ENCODE measurements at places on chromosomes 6 and 20.

DNA sequence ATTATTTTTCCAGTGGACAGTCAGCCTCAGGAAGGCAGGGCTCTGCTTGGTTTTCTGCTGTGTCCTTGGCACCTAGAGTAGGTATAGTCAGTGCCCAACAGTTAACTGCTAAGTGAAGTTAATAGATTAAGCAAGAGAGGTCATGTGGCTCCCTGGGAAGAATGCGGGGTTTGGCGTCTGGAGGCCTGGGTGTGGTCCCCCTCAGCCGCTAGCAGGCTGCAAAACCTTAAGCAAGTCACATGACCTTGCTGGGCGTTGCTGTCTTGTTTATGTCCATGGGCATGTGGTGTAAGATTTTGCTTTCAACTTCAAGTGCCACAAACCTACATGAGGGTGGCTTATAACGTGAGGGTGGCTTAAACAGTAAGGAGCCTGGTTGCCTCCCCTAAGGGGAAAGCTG lies 75.5 kb upstream of the SCP2D1 start:
- no peak for DNase-seq

GRCh38 chr6:84769306-84769705 lies 4.9 kb upstream of the TBX18 start:
- no peak for DNase-seq

GRCh38 chr6:44529146-44529905 lies 141.8 kb downstream of the CDC5L start:
- no peak for DNase-seq

- no peak for DNase-seq
Measured at GRCh38 chr6:87672641-87673040, 29.4 kb downstream of the AKIRIN2 start.

GRCh38 chr20:8385247-8385646 lies 253.2 kb downstream of the PLCB1 start:
- DNase-seq = no peak

DNA sequence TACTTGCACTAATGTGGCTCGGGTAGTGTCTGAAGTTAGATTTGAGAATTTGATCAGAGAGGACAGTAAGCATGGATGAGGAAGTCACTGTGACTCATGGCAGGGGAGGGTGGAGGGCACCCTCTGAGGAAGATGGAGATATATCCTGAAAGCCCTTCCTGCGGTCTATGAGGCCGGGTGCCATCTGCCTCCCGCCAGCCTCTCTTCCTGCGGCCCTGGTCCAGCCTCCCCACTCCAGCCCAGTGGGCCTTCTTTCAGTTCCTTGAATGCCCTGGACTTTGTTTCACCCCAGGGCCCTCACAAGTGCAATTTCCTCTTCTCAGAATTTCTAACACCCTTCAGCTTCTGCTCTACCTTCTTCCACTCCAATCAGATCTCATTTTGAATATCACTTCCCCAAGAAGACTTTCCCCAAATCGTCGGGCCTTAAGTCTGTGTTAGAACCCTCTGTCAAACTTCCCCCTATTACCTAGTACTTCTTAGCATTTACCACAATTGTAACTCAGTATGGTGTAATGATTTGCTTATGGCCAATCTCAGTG lies 20.2 kb upstream of the TNFAIP3 start:
- DNase-seq = peak; percentile 27

GRCh38 chr20:42756991-42757390 lies 432.7 kb downstream of the PTPRT start:
- no peak for DNase-seq

- no peak for DNase-seq
Measured at GRCh38 chr20:36183155-36183944, 28.8 kb downstream of the EPB41L1 start.

DNA sequence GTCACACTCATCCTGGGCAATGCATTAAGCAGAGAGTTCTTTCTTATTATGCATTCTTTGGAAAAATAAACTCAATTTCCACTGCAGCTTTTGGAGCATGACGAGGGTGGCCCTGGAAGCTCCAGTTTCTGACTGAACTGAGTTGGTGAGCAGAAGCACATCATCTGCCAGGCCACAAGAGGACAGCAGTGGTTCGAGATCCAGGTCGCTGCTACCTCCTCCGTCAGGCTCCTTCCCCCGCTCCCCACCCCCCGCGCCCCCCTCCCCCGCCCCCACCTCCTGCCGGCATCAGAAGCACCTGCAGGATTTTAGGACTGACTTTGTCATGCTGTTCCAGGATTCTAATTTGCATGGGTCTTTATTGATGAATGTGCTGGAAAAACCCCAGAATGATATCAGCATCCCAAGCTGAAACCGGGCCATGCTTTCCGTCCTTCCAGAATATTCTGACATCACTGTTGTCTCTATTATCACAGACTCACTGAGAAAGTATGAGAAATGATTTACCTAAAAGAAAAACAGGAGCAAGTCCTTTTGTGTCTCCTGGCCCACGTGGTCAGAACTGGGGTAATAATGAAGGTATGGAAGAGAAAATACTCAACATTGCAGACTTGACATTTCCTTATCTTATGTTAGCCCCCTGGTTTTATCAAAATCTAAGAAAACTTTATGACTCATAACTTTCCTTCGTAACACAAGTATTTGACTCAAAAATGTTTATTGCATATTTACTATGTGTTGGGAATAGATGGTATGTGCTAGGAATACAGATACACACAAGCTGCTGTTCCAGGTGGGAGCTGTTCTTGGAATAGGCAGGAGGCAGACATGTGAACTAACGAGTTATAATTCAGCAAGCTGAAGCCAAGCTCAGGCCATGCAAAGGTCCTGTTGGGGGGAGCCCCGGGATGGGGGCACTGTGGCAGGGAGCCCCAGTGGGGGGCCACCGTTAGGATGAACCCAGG lies 220.2 kb upstream of the EXOC2 start:
- DNase-seq = no peak

DNA sequence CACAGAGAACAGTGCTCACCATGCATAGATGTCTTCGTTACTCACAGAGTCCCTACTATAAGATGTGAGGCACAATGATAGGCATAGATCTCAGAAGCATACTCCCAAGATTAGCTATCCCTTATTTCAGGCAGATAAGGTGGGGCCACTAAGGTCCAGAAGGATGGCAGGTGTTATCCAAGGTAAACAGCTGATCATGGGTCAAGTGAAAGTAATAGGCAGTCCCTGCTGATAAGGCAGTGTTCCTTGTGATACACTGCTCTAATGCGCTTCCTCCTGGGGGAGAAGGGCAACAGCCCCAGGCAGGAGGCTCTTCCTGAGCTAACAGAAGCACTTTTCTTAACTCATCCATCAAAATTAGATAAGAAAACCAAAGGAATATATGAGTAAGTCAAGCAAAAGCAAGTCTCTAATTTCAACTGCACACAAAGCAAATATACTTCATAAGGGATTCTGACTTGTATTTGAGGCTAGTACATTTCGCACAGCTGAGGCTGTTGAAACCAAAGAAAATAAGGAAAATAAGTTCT lies 42.2 kb downstream of the METTL24 start:
- DNase-seq = no peak

DNA sequence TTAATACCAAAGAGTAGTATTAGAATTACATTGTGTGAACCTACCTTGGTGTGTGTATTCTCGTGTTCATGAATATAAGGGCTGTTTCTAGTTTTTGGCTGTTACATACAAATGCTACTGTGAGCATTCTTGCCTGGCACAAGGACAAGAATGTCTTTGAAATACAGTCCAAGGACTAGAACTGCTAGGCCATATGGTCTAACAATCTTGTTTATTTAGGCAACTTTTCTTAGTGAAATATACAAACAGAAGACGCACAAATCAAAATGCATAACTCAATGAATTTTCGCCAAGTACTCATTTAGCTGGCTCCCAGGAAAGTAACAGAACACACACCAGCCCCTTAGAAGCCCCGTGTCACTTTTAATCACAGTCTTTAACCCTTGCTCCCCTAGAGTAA lies 28.5 kb downstream of the KDM1B start:
- DNase-seq = no peak

GRCh38 chr6:17703256-17703694 lies 3.5 kb downstream of the NUP153 start:
- DNase-seq = no peak

GRCh38 chr20:210809-211502 lies 16.1 kb upstream of the DEFB129 start:
- DNase-seq = no peak

GRCh38 chr6:111032484-111033140 lies 50.8 kb downstream of the RPF2 start:
- no peak for DNase-seq

DNA sequence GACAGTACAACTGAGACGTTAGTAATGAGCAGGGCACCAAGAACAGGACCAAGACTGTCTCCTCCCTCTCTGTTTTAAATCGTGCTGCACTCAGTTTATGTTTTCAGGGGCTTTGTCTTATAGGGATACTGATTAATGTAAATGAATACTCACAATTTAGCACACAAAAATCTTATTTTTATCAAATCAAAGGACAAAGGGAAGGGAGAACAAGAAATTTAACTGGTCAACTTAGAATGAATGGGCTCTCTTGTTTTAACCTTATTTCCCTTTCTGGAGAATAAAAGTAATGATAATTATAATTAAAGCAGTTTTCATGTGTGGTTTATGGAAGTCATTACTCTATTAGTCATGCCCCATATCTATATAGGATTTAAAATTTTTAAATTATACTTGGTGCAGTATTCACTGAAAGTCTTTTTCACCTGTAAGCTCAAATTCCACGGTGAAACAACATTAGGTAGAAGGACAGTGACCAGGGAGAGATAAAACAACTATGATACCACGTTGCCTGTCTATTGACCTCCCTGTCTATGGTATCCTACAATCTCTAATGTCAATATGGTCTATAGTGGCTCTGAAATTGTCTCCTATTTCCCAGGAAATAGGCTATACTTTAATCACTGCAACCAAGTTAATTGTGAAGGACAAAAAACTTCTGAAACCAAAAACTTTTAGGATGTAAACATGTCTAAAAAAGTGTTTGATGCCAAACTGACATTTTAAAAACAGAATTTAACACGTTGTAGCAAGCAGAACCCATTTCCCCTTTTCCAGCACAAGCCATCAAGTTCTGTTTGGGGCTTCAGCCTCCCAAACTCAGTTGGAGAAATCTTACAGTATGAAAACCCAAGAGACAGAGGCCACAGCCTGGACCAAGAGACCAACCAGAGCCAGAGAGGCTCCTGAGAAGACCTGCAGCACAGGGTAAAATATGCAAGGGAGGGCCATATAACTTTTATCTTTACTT lies 15.0 kb downstream of the ELOVL5 start:
- no peak for DNase-seq

DNA sequence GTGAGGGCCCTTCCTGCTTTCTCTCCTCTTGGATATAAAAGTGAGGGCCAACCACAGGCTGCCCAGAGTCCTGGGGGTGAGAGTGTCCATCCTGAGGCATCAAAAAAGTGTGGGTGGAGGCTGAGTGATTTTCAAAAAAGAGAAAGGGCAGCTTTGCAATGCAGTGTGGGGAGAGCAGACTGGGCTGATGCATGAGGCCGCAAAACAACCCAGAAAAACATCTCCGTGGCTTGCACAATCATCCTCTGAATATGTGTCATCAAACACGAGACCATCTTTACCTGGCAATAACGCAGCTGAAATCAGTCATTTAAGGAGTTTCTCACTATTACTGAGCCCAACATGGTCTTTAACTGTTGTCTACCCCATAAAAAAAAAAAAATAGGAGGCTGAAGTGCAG lies 191.2 kb upstream of the SOX4 start:
- DNase-seq = no peak

Measured in activated B cell treated with CpG ODN at 0.5 μM for 24 hours (primary cell).